ENCODE measurements at places on chromosomes 13 and 19. TPM values are rescaled to one million over a fixed set of nuclear protein-coding genes. Genes with fewer than 3 reads are reported as not detected.
A peak's percentile ranks its signal among the peaks of the same experiment; 100 is the strongest.

- no peak for DNase-seq
Observed at GRCh38 chr19:46412650-46413261, 608 bp downstream of the CCDC8 start.

- no peak for DNase-seq
Observed at GRCh38 chr19:13476071-13476470, 30.2 kb downstream of the CACNA1A start.

GRCh38 chr19:51688671-51689571 lies 4.2 kb upstream of the SPACA6 start:
- peak; percentile 50 for DNase-seq

The PRTN3 gene
- total RNA-seq, result not detected

The KLHL1 gene
- total RNA-seq, result not detected

GRCh38 chr13:40586886-40587565 lies 79.4 kb downstream of the FOXO1 start:
- DNase-seq, result no peak

- DNase-seq, result no peak
Observed at GRCh38 chr19:19587771-19588170, 30.7 kb downstream of the PBX4 start.

DNA sequence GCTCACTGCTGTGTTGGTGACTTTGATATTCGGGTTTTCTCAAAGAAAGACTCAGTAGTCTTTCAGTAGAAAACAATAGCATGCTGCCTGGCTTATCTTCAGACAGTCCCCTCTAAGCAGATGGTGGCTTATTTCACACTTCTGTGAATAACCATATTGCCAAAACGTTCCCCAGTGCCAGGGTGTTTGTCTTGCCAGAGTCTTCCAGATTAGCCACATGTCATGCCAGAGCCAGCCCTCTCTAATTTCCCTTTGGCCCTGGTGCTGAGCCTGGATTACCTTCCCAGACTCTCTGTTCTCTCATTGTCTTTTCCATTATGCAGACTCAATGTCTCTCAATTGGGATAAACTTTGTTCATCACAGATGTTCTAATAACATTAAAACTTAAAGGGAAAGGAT lies 488.0 kb upstream of the ATXN8OS start:
- DNase-seq, result no peak

The SULT2B1 gene
- not detected for total RNA-seq

The PABPC3 gene
- total RNA-seq, result 0.64 TPM

The KLK3 gene
- not detected for total RNA-seq

The ANKLE1 gene
- total RNA-seq, result 2.9 TPM

DNA sequence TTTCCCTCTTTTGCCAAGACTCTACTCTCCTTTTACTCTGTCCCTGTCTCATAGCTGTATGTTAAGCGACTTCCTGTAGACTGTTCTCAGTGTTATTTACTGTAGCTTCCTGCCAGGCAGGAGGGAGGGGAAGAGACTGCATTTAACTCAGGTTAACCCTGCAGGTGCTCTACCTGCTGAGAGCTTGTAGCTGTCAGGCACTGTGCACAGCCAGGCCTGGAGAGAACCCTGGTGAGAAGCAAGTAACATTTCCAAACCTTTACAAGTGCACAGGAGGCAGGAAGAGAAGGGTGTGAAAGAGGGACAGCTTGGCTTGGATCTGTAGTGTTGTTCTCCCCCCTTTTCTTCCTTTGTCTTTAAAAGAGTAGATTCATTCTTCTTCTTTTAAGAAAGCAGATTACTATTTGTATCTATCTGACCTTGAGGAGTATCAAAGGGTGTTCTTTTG lies 167.1 kb downstream of the LMO7 start:
- DNase-seq, result peak; percentile 24

The KISS1R gene
- total RNA-seq, result 14.3 TPM

DNA sequence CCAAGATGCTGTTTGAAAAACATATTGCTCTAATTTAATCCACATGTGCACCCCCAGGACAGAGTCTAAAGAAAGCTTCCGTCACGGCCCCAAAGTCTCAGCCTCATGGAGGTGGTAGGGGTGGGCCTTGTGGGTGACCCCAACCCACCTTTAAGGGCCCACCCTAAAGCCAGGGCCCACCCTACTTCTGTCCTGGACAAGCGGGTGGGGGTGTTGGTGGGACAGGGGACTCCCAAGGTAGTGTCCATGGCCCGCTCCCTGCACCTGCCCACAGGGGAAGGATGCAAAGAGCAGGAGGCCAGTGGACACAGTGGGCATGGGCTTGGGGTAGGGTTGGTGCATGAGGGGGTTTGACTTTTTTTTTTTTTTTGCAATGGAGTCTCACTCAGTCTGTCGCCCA lies 66.8 kb downstream of the KCTD15 start:
- DNase-seq, result no peak

DNA sequence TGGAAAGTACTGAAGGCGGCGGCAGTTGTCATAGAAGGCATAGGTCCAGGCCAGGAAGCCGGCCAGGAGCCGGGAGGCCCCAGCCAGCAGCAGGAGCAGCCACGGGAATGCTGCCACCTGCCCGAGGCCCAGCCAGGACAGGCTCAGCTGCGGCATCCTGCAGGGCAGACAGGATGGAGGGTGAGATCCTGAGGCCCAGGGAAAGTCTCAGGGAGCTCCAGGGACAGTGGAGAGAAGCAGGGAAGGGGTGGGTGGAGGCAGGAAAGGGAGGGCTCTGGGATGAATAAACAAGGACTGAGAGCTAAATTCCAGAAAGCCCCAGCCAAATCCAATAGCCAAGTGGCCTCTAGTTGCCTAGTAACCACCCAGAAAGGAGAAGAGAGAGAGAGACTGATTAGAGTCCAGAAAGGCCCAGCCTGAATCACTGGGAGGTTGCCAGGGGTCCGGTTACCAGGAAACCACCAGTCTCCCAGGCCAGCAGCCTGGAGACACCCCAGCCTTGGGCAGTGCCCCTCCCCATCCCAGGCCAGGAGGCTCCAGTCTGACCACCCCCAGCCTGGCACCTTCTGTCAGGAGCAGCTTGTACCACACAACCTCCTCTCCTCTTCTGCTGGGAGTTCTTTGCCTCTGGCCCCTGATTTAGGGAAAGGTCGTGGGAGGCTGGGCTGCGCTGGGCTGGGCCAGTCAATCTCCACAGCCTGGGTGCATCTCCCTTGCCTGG lies 7.5 kb upstream of the OR10H5 start:
- no peak for DNase-seq

The KIR3DL2 gene
- total RNA-seq, result 1.4 TPM

DNA sequence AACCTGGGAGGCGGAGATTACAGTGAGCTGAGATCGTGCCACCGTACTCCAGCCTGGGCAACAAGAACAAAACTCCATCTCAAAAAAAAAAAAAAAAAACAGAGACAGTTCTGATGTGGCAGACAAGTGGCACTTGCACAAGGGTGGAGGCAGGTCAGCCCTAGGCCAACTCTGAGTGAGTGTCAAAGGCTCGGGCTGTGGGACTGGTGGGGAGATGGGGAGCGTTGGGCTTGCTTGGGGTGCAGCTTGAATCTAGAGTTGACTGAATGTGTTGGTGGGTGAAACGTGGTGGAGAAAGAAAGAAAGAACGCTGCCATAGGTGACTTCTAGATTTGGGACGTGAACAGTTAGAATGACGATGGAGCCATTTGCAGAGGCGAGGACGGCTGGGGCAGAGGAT lies 121.3 kb upstream of the SPACA7 start:
- no peak for DNase-seq

The MYADM gene
- 46.4 TPM for total RNA-seq

The COL5A3 gene
- 0.77 TPM for total RNA-seq

DNA sequence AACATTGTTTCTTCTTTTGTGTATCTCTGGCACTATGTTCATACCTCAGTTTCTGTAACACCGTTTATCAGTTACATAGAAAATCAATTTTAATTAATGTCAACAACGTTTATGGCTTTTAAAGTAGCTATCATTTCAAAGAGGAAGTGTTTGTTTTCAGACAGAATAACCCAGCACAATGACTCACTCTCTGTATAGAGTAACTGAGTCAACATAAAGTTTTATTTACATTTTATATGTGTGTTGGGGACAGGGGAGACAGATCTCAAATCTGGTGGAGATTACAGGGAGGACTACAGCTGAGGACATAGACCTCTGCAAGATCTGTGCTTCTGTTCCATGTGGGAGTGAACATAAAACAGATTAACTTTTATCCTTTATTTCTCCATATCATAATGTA lies 2590.1 kb downstream of the PCDH9 start:
- no peak for DNase-seq

GRCh38 chr19:48970139-48970766 lies 5.1 kb downstream of the FTL start:
- DNase-seq, result no peak

GRCh38 chr19:38068826-38069225 lies 155.2 kb downstream of the DPF1 start:
- DNase-seq, result no peak

The CYP4F8 gene
- not detected for total RNA-seq

GRCh38 chr13:58994777-58995176 lies 1169.0 kb downstream of the DIAPH3 start:
- no peak for DNase-seq

The ITGBL1 gene
- not detected for total RNA-seq

GRCh38 chr13:43915451-43915850 lies 35.7 kb downstream of the LACC1 start:
- DNase-seq, result no peak

The KANK2 gene
- 0.91 TPM for total RNA-seq

GRCh38 chr13:41641961-41642360 lies 184.6 kb downstream of the RGCC start:
- DNase-seq, result no peak

The AMER2 gene
- not detected for total RNA-seq

- no peak for DNase-seq
Observed at GRCh38 chr13:112903606-112904195, 65.3 kb upstream of the MCF2L start.

The ZNF844 gene
- total RNA-seq, result 5.5 TPM

The ZSCAN5C gene
- not detected for total RNA-seq

DNA sequence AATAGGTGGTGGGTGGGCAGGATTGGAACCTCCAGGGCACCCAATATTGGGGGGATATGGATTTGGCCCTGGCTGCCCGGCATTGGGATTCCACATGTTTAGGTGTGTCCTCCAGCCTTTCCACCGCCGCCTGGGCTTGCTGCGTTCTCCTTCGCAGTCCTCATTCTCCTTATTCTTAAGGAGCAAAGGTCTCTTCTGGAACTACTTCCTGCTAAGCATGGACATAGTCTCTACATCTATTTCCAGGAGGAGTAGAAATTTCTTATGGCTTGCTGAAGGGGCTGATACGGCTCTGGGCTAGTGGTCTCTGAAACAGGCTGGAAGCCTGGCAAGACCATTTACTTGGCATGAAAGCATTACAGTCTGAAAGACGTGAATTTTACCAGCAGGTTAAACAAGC lies 9.2 kb upstream of the FCGBP start:
- no peak for DNase-seq

DNA sequence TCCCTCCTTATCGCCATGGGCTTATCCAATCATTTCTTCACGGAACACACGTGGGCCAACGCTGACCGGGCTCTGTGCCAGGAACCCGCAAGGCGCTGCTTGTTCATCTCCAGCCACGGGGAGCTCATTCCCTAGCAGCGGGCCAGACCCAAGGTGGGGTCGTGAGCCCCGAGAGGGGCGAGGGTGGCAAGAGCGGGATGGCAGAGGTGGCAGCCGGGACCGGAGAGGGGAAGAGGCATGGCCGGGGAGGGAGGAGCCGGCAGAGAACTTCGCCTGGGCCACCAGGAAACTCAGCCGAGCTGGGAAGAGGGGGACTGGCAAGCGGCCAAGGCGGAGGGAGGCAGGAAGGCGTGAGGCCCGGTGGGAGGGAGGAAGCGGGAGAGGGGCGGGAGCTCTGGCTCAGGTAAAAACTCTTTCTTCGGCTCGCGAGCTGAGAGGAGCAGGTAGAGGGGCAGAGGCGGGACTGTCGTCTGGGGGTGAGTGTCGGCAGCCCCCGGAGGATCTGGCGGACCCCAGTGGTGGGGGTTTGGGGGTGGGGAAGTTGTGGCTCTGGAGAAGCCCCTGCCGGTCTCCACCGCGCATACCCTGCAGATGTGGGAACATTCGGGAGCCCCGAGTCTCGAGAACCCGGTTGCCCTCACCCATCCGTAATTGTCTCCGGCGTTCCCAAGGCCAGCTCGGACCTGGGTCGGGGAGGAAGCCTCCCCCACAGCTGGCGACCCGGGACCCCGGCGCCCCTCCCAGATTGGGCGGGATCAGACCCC lies at the start of gene B3GNT3:
Gene B3GNT3, plus strand, starts transcription at position 408 of the 764 bp plus-strand sequence. CDS start 12,670 bp downstream, outside the sequence.
- DNase-seq, result peak; percentile 56

GRCh38 chr13:50257646-50258045 lies 242.4 kb downstream of the KCNRG start:
- peak; percentile 30 for DNase-seq

GRCh38 chr19:812049-812746 lies 9.6 kb downstream of the PLPPR3 start:
- DNase-seq, result no peak

DNA sequence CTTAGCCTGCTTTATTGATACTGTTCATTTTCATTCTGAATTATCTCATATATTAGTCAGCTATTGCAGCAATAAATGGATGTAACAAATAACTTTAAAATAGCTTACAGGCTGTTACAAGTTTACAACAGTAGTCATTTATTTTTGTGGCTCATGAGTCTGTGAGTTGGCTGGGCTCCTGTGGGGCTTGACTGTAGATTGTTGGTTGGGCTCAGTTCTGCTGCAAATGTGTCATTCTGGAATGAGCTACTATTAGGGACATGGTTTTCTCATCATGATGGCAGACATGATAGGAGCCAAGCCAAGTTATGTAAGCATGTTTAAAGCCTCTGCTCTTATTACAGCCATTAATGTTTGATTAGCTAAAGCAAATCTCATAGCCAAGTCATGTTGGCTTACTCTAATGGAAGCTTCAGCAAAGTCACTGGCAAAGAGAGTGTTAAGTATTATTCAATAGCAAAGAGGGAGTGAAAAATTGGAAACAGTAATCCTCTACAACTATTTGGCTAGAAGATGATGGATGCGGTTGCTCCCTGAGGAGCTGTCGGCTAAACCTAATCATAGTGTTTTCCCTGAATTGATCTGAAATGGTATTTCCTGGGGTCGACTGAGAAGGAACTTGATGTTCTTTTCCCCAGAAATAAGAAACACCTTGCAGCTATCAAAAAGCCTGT lies 391.3 kb downstream of the TDRD3 start:
- no peak for DNase-seq

GRCh38 chr19:39599116-39599515 lies 3.2 kb upstream of the LGALS13 start:
- DNase-seq, result peak; percentile 58

DNA sequence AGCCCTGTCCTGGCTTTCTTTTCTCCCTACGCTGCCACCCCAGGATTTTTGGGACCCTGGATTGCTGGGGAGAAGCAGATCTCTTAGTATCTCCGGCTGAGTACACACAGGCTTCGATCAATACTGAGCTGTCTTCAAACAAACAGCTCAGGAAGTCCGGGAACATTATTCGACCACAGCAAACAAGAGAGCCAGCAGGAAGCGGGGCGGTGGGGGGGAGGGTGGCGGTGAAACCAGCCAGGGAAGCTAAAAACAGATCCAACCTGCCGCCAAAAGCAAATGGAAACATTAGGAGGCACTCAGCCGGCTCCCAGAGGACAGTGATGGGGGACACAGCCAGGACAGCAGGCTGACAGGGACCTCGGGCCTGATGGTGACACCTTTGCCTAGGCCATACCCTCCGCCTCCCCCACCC lies 12.2 kb upstream of the BCAM start:
- no peak for DNase-seq

The KIR3DL1 gene
- not detected for total RNA-seq

The PCDH9 gene
- 0.14 TPM for total RNA-seq
